Fibroblast of skin of back (primary cell): ENCODE measurements at places on chromosomes 5 and 9.

- peak; percentile 94 for DNase-seq
Measured at GRCh38 chr5:96049398-96050272, 88.0 kb upstream of the ELL2 start.

DNA sequence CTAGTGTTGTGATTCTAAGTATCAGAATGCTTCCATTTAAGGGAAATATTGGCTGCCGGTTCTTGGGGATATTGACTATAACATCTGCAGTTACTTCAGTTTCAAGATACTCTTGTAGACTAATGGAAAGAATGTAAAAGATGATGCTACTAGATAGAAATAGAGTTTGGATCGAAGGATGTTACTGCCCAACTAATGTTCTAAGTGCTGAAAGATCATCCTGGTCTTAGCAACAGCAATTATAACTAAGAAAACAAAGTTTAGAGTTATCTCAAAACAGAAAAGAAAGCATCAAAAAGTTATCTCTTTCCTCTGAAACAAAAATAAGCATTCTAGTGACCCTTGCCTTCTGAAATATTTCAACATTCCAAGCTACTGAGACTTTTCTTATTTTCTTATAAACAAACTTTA is 49.9 kb downstream of the ITGA1 start:
- peak; percentile 48 for DNase-seq

DNA sequence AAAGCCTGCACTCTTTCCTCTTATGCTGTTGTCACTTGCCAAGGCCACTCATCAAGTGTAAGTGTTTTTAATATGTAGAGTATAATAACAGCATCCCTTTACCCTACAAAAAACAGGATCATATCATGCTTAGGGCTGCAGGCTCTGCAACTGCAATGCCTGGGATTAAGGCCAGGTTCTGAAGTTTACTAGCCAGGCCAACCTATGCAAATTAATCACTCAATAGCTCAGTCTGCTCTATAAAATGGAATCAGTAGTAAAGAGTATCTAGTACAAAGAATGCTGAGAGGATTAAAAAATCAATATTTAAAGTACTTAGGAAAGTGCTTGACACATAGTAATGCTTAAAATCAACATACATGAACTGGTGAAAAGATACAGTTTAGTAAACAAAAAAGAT is 253.3 kb downstream of the EDIL3 start:
- DNase-seq = no peak

DNA sequence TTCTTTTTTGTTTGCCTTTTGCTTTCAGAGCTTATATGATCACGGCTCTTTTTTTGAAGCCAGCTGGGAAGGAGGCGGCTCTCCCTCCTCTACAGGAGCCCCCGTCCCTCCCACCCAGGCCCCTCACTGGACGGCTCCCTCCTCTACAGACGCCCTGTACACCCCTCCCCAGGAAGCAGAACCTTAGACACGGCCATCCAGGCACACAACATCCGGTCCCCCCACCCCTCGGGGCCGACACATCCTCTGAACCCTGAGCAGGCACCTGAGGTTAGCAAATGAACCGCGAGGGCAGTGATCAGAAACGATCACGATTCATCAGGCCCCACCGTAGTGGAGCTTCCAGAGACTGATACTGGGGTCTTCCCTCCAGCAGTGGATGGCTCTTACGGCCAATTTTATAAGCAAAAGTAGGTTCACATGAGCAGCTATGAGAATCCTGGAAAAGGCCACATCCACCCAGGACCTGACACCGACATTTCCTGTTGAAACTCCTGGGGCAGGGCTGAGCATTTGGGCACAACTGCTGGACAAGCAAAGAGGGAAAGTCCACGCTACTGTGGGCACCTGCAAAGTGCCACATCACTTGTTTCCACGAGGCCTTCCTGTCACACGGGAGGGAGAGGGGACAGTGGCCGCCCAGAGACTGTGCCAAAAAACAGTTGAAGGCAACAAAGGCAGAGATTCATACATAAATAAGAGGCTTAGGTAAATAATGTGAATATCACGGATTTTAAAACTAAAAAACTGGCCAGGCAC is 78.9 kb downstream of the SEMA4D start:
- no peak for DNase-seq

DNA sequence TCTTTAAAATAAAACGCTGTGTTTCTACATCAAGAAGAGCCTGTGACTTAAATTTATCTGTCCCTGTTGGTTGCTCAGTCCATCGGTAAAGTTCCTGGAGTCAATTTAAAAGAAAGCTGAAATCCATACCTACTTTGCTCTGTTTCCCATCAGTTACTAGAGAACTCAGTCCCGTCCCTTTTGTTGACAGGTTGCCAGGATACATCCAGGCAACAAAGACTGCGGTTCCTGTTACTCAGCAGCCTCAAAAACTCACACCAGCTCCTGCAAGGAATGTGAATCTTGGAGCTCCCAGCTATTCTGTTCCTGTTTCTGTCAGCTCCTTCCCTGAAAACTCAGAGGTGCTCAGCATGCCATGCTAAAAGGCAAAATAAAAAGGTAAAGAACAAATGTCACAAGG is at the start of gene ZNF474:
Gene ZNF474, plus strand, starts transcription at position 241 of the 400 bp plus-strand sequence. CDS start 22,445 bp downstream, outside the sequence.
- DNase-seq = peak; percentile 99

DNA sequence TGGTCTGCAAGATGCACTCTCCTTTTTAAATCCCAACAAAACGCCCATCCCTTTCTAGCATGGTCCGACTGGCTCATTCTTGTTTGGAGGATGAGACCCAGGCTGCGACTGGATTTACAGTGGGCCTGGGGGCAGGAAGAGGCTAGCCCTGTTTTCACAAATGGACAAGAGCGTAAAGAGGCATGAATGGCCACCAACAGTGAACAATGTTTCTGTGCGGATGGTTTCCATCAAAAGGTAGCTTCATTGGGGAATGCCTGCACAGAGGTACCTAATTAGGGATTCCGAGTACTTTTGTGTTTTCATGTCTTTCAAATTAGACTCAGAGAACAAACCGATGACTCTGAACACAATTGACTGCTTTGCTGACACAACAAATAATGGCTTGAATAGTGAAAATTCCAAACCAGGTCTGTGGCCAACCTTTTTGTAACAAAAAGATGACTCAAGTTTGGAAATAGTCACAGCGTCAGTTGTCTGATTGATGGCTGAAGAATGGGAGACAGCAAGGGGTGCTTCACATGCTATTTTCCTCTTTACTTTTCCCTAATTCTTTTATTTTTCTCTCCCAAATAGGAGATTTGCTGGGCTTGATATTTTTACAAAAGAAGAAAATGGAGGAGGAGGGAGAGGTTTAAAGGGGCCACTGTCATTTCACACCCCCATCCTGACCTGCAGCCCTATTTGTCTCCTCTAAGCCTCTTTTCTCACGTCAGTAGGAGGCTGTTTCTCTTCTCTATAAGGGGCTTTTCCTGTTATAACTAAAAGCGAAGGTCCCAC is 208.1 kb upstream of the S1PR3 start:
- peak; percentile 54 for DNase-seq

DNA sequence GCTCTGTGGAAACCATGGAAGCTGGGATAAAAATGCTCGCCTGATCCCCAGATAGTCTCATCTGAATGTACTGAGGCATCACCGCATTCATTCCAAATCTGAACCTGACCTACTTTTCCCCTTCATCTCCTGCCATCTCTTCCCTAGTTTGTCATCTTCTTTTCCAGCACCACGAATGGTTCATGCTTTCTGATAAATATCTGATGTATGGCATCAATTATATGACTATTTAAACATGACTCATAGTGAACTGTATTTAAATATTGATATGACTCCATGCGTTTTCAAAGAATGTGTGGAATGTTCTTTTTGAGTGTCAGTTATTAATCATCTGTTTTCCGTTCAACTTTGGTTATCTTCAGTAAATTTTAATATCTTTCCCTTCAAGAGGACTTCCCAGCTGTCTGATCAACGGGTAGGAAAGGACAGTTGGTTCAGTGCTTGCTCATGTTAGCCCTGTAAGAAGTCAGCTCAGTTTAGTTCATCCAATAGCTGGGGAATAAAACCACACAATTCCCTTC is 21.1 kb downstream of the BASP1 start:
- DNase-seq = peak; percentile 90

DNA sequence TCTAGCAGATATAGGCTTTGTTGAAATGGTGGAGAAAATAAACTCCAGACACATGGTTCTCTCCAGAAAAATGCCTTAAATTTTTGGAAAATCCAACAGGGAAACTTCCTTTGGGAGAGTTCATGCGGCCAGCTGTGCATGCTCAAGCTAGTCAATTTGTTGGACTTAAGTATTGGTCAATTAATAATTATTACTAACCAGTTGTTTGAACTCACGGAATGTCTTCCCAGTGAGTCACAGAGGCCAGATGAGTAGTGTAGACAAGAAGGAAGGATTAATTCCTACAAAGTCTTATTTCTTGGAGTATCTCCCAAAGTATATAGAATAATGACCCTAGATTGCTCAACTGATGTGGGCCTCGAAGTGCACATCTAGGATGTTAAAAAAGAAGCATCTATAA is 103.6 kb downstream of the MACIR start:
- no peak for DNase-seq

GRCh38 chr9:126859111-126859510 is 1.3 kb upstream of the ZBTB34 start:
- DNase-seq = no peak

DNA sequence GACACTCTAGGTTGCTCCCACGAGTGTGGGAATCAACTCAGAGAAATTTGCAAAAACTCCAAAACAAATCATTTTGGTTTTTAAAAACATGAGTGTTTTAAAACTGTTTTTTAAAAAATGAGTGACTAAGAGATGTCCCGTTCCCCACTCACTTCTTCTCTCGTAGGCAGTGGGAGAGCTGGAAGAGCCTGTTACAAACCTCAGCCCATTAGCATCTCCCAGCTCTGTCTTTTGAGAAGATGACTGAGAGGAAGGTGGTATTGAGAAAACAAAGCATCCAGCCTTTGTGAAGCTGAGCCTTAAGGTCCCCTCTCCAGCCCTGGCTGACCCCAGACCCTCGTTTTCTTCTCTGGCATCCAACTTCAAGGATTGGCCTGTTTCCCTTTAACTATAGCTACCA is 4.7 kb upstream of the ANKRD33B start:
- no peak for DNase-seq

DNA sequence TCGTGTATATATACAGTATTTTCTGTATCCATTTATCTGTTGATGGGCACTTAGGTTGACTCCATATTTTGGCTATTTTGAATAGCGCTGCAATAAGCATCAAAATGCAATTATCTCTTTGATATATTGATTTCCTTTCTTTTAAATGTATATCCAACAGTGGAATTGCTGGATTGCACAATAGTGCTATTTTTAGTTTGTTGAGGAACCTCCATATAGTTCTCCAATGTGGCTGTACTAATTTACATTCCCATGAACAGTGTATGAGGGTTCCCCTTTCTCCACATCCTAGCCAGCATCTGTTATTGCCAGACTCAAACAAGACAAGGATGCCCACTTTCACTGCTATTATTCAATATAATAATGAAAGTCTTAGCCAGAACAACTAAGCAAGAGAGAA is 9.1 kb upstream of the CTXN3 start:
- no peak for DNase-seq

- no peak for DNase-seq
Measured at GRCh38 chr5:180431932-180432331, 62.2 kb upstream of the CNOT6 start.

DNA sequence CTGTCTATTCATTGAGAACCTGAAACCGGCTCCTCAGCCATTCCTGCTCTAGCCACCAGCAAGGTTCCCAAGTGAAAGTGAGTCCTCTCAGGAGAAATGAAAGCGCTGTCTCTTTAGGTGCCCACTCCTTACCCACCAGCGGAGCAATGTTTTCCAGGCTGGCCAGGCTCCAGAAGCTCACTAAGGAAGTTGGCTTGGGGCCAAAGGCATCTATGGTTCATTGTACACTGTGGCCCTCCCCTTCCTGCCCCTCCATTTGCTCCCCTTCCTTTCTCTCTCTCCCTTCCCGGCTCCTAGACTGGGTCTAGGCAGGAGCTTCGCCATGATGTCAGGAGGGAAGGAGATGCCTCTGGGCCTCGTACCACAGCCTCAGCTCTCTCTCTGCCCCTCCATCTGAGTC is 1.1 kb upstream of the GABRP start:
- DNase-seq = no peak

DNA sequence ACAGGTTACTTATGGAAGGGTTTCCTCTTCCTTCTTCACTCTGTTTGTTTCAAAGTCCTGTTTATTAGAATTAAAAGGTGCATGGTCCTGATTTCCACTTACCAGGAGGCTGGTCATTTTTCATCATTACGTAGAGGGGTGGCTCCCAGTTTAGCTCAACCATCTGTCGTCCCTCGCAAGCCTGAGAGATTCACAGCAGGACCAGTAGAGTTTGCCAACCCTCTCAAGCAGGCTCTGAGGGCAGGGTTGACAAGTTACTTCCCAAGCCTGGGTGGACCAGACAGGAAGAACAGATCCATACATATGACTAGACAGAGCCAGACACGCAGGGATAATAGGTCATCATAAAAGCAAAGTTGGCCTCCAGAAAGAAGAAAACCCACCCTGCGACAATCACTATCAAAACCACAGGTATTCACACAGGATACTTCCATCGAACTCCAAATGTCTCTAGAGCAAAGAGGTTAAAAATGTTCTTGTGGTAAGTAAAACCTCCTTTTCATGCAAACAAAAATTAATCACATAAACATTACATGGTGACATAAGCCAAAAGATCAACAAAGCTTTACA is 151.9 kb downstream of the ELAVL2 start:
- no peak for DNase-seq

DNA sequence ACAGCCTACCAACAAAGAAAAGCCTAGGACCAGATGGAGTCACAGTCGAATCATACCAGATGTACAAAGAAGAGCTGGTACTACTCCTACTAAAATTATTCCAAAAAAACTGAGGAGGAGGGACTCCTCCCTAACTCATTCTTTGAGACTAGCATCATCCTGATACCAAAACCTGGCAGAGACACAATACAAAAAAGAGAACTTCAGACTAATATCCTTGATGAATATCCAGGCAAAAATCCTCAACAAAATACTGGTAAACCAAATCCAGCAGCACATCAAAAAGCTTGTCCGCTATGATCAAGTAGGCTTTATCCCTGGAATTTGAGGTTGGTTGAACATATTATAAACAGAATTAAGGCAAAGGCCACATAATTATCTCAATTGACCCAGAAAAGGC is 900.4 kb upstream of the ARRDC3 start:
- no peak for DNase-seq

DNA sequence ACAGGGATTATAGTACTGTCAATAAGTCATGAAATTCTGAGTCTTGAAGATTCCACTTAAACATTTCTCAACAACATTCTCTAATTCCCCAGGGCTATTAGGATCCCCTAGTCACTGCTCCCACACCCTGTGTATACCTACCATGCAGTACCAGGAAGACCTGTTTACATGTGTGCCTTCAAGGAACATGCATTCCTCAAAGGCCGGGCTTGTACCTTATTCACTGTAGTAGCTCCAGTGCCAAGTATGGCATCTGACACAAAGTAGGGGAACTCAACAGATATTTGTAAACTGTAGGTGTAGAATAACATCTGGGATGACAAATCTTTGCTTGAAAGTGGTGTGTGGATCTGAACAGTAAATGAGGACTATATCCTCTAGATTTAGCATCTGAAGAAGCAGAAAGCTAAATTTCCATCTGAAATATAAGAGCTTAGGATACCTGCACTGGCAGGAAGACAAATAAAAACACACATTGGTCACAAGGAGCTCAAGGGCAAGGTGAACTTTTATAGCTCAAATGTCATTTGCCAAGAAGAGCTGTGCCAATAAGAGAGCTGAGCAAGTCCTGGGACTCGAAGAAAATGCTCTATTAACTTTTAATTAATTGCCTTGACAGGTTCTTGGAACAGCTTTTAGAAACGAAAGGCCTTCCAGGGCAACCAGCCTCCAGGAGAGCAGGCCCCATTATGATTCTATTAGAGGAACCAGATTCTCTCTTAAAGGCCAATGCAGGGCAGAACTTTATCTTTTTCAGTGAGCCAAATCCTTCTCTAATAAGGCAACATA is 52.3 kb upstream of the MYOT start:
- no peak for DNase-seq

- DNase-seq = no peak
Measured at GRCh38 chr5:15799014-15799413, 299.0 kb downstream of the FBXL7 start.
